ENCODE measurements at places on chromosomes 12 and 14. TPM values are rescaled to one million over a fixed set of nuclear protein-coding genes. Genes with fewer than 3 reads are reported as not detected.
A peak's percentile ranks its signal among the peaks of the same experiment; 100 is the strongest.

- peaks cover 64% of the 10 kb centered on the region for H3K4me1 ChIP-seq
- no peak overlapping the region for H3K27ac ChIP-seq
- peaks cover 5% of the 10 kb centered on the region for H3K36me3 ChIP-seq
- no peak for DNase-seq
- no peaks in the 10 kb centered on the region for H3K27me3 ChIP-seq
These were observed 459.6 kb upstream of the RGS6 start for GRCh38 chr14:71472356-71473340.

DNA sequence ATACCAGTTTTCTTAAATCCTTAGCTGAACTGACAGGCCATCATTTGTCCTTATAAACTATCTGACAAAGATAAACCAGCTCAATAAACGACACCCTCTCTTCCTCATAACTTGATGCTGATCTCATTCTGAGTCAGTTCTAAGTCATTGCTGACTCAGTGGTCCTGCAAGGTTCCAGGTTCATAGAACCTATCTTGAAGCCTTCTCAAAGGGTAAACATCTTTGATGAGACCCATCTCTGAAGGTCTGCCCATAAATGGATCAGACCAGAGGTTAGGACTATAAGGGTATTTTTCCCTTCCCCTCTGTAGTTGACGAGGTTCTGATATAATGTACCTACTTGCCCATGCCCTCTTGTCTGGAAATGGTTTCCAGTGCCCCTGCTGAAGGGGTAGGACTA is 11.9 kb downstream of the NAA25 start:
- peaks cover 38% of the 10 kb centered on the region for H3K36me3 ChIP-seq
- peak overlapping the region; percentile 99 for H3K27ac ChIP-seq
- H3K4me3 ChIP-seq, result peak overlapping the region; percentile 71
- DNase-seq, result peak; percentile 58

DNA sequence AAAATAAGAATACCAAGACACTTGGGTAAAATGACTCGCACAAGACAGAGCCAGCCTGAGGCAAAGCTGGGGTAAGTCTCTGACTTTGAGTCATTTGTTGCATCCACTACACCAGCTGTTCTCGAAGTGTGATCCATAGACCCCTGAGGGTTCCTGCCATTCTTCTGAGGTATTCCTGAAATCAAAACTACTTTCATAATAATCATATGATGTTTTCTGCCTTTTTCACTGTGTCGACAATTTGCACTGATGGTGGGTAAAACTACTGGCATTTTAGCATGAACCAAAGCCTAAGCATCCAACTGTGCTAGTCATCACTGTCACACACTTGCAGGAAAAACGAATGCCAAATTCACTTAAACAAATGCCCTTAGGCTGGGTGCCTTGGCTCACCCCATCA is 135.5 kb upstream of the FUT8 start:
- peaks cover 25% of the 10 kb centered on the region for H3K4me1 ChIP-seq
- no peaks in the 10 kb centered on the region for H3K27me3 ChIP-seq
- H3K36me3 ChIP-seq, result no peaks in the 10 kb centered on the region
- no peak overlapping the region for H3K27ac ChIP-seq
- H3K4me3 ChIP-seq, result no peak overlapping the region

GRCh38 chr12:29743801-29744200 is 39.9 kb downstream of the TMTC1 start:
- DNase-seq, result no peak
- no peaks in the 10 kb centered on the region for H3K27me3 ChIP-seq
- H3K4me1 ChIP-seq, result no peaks in the 10 kb centered on the region
- H3K4me3 ChIP-seq, result no peak overlapping the region
- H3K27ac ChIP-seq, result no peak overlapping the region

GRCh38 chr12:85657251-85657650 is 179.0 kb downstream of the RASSF9 start:
- H3K4me1 ChIP-seq, result no peaks in the 10 kb centered on the region
- no peak overlapping the region for H3K4me3 ChIP-seq
- peaks cover 1% of the 10 kb centered on the region for H3K36me3 ChIP-seq
- DNase-seq, result no peak
- no peak overlapping the region for H3K27ac ChIP-seq

DNA sequence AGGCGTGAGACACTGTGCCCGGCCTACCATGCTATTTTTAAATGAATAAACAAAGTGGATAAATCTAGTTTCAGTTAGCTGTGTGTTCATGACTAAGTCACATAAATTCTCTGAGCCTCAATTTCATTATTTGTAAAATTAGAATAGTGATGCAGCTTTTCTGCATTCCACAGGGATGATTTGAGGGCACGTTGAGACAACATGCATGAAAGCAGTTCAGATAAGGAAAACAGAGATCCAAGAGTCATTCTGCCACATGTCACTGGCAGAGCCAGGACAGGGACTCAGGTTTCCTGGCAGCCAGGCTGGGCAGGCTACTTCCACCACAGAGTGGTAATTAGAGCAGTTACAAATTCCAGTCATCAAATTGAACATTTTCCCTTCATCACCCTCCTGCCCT is 2.9 kb upstream of the PPP4R4 start:
- H3K4me1 ChIP-seq, result peaks cover 23% of the 10 kb centered on the region
- peaks cover 2% of the 10 kb centered on the region for H3K36me3 ChIP-seq
- peaks cover 29% of the 10 kb centered on the region for H3K27me3 ChIP-seq

GRCh38 chr14:99909513-99910064 is 116.4 kb downstream of the EML1 start:
- H3K36me3 ChIP-seq, result no peaks in the 10 kb centered on the region
- H3K27ac ChIP-seq, result no peak overlapping the region
- no peak for DNase-seq
- no peak overlapping the region for H3K4me3 ChIP-seq
- H3K4me1 ChIP-seq, result no peaks in the 10 kb centered on the region

GRCh38 chr12:93530358-93530757 is 42.1 kb upstream of the SOCS2 start:
- peak overlapping the region; percentile 69 for H3K27ac ChIP-seq
- peaks cover 10% of the 10 kb centered on the region for H3K27me3 ChIP-seq
- no peak for DNase-seq
- H3K4me1 ChIP-seq, result peaks cover 8% of the 10 kb centered on the region
- H3K36me3 ChIP-seq, result no peaks in the 10 kb centered on the region

DNA sequence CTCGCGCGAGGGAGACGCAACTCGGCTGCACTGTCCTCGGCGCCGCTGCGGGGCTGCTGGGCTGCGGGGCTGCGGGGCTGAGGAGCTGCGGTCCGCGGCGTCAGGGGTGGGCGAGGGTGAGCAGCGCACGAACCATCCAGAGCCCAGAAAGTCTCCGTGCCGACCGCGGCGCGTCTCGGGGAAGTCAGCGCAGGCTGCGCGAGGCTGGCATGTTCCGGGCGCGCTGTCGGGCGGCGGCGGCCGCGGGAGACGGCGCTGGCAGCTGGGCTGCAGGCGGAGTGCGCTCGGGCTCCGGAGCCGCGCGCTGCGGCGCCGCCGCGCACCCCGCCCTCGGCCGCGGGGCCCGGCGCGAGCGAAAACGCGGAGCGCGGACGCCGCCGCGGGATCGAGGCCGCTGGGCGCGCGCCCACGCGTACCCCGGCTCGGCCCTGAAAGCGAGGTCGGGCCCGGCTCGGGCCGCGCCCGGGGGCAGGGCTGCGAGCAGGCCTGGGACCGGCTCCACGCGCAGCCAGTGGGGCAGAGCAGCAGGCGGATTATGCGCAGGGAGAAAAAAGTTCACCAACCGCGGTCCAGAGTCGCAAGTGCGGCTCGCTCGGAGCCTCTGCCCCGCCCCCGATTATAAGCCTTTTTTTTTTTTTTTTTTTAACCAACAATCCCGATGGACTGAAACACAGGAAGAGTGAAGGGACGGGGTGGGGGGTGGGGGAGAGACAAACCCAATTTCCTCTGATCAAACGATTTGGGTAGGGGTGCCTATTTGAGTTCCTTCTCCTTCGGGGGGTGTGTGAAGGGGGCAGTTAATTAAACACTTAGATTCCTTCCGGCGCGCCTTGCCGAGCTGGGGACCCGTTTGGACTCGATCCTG is at the start of gene PRICKLE1:
PRICKLE1 (minus strand) TSS at position 282 of the 865 bp plus-strand sequence. CDS start 117,230 bp downstream, outside the sequence.
- H3K4me3 ChIP-seq, result peak within 1 kb of the TSS; percentile 76
- peaks cover 3% of the 10 kb centered on the region for H3K36me3 ChIP-seq
- peaks cover 15% of the 10 kb centered on the region for H3K4me1 ChIP-seq
- peak; percentile 42 for DNase-seq

DNA sequence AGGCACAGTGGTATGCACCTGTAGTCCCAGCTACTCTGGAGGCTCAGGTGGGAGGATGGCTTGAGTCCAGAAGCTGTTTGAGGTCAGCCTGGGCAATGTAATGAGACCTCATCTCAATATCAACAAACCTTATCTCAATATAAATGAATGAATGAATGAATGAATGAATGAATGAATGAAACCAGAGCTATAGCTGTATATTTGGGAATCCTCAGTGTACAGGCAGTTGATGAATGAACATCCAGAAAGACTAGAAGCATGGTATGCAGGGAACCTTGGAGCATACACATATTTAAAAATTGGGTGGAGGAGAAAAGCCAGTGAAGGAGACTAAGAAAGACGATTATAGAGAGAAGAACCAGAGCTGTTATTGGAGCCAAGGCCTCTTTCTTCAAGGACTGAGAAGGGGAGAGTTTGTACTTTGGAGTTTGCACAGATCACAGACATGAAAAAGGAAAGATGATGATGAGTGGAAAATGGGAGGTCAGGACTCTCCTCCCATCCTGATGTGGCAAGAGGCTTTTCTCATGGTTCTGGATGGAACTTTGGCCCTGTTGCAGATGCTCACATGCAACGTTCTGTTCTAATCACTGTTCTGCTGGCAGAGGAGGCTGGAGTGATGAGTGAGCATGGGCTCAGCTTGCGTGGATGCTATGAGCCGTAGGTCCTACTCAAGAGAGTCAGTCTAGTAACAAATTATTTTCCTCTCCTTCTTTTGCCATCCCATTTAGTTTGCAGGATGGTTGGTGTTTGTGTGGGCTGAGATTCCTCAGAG is 114.4 kb downstream of the PRKCH start:
- peak overlapping the region; percentile 14 for H3K4me3 ChIP-seq
- no peak for DNase-seq
- peaks cover 4% of the 10 kb centered on the region for H3K36me3 ChIP-seq
- H3K27ac ChIP-seq, result peak overlapping the region; percentile 86

- H3K27ac ChIP-seq, result no peak overlapping the region
- H3K4me1 ChIP-seq, result no peaks in the 10 kb centered on the region
- no peaks in the 10 kb centered on the region for H3K27me3 ChIP-seq
- H3K4me3 ChIP-seq, result no peak overlapping the region
- DNase-seq, result no peak
These were observed 349.9 kb downstream of the ETNK1 start for GRCh38 chr12:22974865-22975264.

- H3K27ac ChIP-seq, result no peak overlapping the region
- H3K4me3 ChIP-seq, result no peak overlapping the region
- no peaks in the 10 kb centered on the region for H3K4me1 ChIP-seq
- peaks cover 23% of the 10 kb centered on the region for H3K27me3 ChIP-seq
- no peaks in the 10 kb centered on the region for H3K36me3 ChIP-seq
- DNase-seq, result no peak
These were observed 4.0 kb downstream of the ACVRL1 start for GRCh38 chr12:51911307-51911706.

DNA sequence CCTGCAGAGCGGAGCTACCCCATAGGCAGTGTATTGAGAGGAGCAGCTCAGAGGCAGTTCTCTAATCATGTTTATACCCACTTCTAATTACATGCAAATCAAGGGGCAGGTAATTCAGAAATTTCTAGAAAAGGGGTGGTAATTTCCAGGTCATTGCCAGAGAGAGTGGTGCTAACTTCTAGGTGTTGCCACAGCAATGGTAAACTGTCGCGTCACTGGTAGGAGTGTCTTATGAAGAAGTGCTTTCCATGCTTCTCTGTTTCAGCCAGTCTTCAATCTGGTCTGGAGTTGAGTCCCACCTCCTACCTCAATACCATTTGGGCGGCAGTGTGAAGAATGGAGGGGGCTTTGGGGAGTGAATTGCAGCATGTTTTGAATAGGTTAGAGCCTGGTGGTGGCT is 8.5 kb upstream of the AMN1 start:
- peaks cover 8% of the 10 kb centered on the region for H3K27me3 ChIP-seq
- no peaks in the 10 kb centered on the region for H3K36me3 ChIP-seq
- DNase-seq, result no peak

DNA sequence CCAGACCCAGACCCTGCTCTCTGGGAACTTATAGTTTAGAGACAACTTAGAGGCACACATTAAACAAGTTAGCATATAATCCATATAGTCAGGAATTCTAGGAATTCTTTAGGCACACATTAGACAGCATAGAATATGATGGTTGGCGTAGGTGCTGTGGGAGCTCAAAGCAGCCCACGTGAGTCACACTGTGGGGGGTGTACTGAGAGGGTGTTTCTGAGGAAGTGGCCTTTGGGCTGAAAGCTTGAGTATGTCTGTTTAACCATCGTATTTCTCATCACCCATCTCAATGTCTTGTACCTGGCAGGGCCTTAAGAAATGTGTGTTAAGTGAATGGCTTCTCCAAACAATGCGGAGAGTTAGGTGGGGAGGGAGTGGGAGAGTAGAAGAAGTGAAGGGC is 67.2 kb downstream of the TMEM30B start:
- H3K4me3 ChIP-seq, result no peak overlapping the region
- H3K27ac ChIP-seq, result no peak overlapping the region
- peaks cover 16% of the 10 kb centered on the region for H3K4me1 ChIP-seq
- H3K36me3 ChIP-seq, result no peaks in the 10 kb centered on the region
- peak; percentile 12 for DNase-seq

DNA sequence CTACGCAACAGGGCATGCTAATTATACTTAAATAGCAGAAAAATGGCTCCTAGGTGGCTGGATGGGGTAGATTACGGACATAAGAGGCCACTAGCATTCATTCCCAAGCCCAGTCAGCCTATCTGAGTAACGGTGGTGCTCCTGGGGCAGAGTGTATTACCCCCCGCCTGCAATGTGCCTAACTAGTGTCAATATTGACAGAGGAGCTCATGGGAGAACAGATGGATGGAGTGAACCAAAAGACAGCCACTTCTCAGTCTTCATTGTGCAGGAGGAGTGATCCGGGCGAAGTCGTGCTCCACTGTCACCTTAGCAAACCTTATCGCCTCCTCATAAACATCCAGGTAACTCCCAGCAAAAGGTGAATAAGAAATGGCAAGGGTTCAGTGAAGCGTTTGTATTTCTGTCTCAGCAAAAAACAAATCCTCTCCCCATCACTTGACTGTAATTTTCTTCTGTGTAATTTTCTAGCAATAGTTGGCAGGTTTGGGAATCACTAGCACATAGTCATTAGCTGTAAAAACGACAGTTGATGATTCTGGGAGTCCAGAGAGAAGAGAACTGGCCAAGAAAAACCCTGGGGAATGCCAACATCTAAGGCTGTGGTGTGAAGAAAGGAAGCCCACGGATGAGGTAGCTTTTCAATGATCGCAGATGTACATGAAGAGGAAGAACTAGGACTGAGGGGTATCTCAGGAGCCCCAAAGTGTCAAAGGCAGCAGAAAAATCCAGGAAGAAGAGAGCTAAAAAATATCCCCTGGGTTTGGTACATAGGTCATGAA is 126.6 kb upstream of the BCL2L14 start:
- no peak overlapping the region for H3K4me3 ChIP-seq
- H3K36me3 ChIP-seq, result no peaks in the 10 kb centered on the region
- no peak for DNase-seq

GRCh38 chr12:66137937-66138336 is 7.4 kb upstream of the LLPH start:
- peaks cover 37% of the 10 kb centered on the region for H3K36me3 ChIP-seq
- H3K27me3 ChIP-seq, result no peaks in the 10 kb centered on the region
- no peak overlapping the region for H3K27ac ChIP-seq
- no peak overlapping the region for H3K4me3 ChIP-seq
- no peak for DNase-seq

RPS6KA5 gene
- total RNA-seq, result 18.5 TPM

CRACR2A gene
- total RNA-seq, result 20.0 TPM

TMCC3 gene
- total RNA-seq, result 1.6 TPM

CLEC9A gene
- total RNA-seq, result not detected

C12orf50 gene
- 0.36 TPM for total RNA-seq

MLXIP gene
- total RNA-seq, result 17.5 TPM

PARPBP gene
- 17.7 TPM for total RNA-seq

CFAP73 gene
- 2.1 TPM for total RNA-seq

NTS gene
- total RNA-seq, result not detected

SLC2A13 gene
- 5.8 TPM for total RNA-seq

SSPN gene
- total RNA-seq, result not detected
